ENCODE measurements at places on chromosomes 7 and 10.

DNA sequence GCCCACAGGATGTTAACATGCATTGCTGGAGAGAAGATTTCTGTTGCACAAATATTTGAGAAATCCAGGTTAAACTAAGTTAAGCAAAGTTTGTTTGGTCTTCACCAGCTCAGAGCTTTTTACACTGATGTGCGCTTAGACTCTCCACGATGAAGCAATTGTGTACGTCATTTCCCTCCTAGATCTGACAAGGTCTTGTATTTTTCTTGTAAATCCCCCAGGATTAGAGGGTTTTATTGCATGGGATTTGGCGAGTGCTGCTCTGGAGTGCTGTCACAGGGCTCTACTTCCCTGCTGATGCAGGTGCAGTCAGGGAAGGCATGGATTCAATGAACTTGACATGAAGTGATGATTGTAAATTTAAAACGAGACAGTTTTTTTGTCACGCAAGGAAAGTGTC lies 173.3 kb downstream of the PDE1C start:
- no peak for DNase-seq

GRCh38 chr10:69731184-69731583 lies 70.5 kb upstream of the COL13A1 start:
- DNase-seq, result no peak

GRCh38 chr10:100508691-100509150 lies 10.9 kb downstream of the SEC31B start:
- DNase-seq, result peak; percentile 37

- DNase-seq, result no peak
Measured at GRCh38 chr10:90064295-90064694, 362.9 kb downstream of the KIF20B start.

DNA sequence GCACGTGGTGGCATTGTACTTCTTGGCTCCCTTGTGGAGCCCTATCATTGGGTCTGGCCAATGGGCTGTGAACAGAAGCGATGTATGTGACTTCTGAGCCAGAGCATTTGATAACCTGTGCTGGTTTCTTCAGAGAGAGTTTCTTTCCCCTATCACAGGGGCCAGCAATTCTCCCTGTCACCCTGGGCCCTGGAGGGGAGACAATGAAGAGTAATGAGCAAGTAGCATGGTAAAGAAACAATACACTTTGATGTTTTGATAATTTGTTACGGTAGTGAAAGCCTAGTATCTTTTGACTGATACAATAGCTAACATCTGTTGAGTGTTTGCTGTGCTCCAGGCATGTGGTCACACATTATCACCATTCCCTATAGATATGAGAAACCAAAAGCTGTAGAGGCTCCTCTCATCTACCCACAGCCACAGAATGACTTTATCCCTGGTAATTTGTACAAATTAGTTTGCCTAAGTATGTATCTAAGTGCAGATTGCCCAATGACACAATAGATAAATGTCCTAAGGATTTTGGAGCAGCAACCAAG lies 113.4 kb upstream of the SVIL start:
- DNase-seq, result no peak

- peak; percentile 17 for DNase-seq
Measured at GRCh38 chr7:104848138-104848990, 165.6 kb upstream of the KMT2E start.

DNA sequence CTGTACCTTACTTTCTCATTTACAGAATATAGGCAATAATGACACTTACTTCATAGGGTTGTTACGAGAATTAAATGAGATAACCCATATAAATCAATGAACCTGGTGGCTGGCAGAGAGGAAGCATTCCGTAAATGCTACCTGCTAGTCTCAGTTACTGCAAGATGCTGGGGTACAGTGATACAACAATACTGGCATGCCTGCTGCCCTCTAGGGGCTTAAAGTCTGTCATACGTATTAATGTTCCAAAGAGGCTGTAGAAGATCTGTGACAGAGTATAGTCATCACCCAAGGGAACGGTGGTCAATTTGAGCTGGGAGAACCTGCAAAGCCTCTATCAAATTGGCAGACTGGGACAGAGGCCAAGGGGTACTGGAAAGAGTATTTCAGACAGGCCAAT lies 421.5 kb downstream of the GPAM start:
- no peak for DNase-seq

DNA sequence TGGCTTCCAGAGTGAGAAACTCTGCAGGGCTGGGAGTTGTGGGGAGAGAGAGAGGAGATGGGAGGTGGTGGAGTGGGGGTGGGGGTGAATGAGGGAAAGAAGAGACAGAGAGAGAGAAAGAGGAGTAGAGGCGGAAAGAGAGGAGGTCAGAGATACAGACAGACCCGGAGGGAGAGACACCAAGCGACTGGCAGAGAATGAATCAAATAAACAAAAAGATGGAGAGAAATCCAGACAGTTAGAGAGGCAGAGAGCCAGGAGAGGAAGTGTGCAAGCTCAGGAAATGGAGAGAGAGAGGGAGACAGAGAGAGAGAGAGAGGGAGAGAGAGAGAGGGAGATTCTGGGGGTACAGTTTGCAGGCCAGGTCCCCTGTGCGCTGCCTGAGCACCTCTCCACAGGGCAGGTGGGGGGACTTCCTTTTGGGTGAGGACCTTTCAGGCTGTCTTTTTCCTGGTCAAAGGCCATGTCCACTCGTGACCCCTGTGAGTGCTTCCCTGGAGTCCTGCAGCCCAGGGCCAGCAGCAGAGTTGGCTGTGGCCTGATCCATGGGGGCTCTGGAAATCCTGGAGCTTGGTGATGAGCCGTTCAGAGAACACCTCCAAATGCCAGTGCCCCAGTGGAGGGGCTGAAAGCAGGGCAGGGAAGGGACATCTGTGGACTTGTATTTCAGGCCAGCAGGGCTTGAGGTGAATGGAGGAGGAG lies 25.0 kb upstream of the PCBD1 start:
- DNase-seq, result no peak
